ENCODE measurements at places on chromosomes 7 and 10. TPM values are rescaled to one million over a fixed set of nuclear protein-coding genes. Genes with fewer than 3 reads are reported as not detected.

GRCh38 chr7:28026237-28026636 lies 154.4 kb downstream of the JAZF1 start:
- no peak overlapping the region for H3K4me3 ChIP-seq
- no peaks in the 10 kb centered on the region for H3K4me1 ChIP-seq
- no peak overlapping the region for H3K27ac ChIP-seq
- DNase-seq = no peak
- no peaks in the 10 kb centered on the region for H3K27me3 ChIP-seq

- no peaks in the 10 kb centered on the region for H3K36me3 ChIP-seq
- no peaks in the 10 kb centered on the region for H3K27me3 ChIP-seq
- no peak overlapping the region for H3K4me3 ChIP-seq
- H3K4me1 ChIP-seq = no peaks in the 10 kb centered on the region
- DNase-seq = no peak
Observed at GRCh38 chr10:16585103-16585502, 63.4 kb upstream of the C1QL3 start.

The TMEM176A gene
- total RNA-seq = 88.3 TPM

- no peaks in the 10 kb centered on the region for H3K36me3 ChIP-seq
- H3K27ac ChIP-seq = no peak overlapping the region
- no peaks in the 10 kb centered on the region for H3K27me3 ChIP-seq
- H3K4me1 ChIP-seq = no peaks in the 10 kb centered on the region
Observed at GRCh38 chr7:15571301-15571878, 9.6 kb upstream of the AGMO start.

DNA sequence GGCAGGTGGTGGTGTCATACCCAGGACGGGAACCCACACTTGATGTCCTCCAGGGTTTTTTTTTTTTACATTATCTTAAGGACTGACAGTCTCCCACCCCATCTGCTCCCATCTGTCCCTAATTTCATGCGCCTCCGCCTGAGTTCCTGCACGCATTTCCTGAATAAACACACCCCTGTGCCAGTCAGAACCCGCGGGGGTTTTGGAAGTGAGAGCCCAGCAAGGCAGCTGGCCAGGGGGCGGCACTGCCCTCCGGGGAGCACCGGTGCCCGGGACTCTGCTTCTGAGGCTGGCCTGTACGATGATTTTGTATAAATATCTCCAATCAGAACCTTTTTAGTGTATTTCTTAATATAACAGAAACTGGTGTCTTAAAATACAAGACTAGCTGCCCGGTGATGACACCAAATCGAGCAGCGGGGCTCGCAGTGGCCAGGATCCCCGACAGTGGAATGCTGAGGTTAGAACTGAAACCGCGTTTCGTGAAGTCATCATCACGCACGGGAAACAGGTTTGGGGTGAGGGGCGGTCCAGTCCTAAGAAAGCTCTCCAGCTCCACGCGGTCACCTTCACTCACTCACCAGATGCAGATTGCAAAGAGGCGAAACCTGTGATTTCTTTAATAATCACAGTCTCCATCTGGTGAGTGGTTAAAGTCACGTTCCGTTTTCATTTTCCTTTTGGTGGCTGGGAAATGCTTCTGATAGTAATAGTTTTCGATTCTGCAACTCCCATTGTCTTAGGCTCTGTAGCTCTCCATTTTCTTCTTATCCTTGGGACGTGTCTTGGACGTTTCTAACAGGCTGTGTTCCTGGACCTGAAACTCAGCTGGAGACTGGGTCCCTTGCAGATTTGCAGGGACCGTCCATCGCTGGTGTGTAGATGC lies 19.7 kb downstream of the BNIP3 start:
- H3K4me1 ChIP-seq = no peaks in the 10 kb centered on the region
- no peak for DNase-seq
- H3K36me3 ChIP-seq = peaks cover 34% of the 10 kb centered on the region
- H3K27ac ChIP-seq = no peak overlapping the region
- H3K27me3 ChIP-seq = no peaks in the 10 kb centered on the region
- H3K4me3 ChIP-seq = no peak overlapping the region

DNA sequence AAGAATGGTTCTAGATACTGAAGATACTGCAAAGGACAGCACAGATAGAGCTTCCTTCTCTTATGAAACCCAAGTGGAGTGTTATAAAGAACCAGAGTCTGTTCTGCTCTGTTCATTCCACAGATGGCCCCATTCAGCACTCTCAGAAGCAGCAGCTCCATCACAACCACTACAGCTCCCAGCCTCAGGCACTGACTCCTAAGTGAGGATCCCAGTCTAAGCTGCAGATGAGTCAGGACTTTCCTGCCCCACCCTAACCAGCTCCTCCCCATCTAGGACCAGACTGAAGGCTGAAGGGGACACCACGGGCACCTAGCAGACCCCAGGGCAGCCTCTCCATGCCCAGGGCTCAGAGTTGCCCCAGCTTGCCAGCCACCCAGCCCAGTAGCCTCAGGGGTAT lies 379.8 kb downstream of the GRID1 start:
- no peaks in the 10 kb centered on the region for H3K36me3 ChIP-seq
- H3K4me1 ChIP-seq = no peaks in the 10 kb centered on the region
- no peak overlapping the region for H3K27ac ChIP-seq
- no peak for DNase-seq
- H3K27me3 ChIP-seq = no peaks in the 10 kb centered on the region

The MNX1 gene
- 41.9 TPM for total RNA-seq

The IL2RA gene
- total RNA-seq = 1.3 TPM

The AKR1B15 gene
- not detected for total RNA-seq

The HACD1 gene
- total RNA-seq = 3.9 TPM

- no peak overlapping the region for H3K4me3 ChIP-seq
- H3K4me1 ChIP-seq = no peaks in the 10 kb centered on the region
- no peaks in the 10 kb centered on the region for H3K27me3 ChIP-seq
- no peak overlapping the region for H3K27ac ChIP-seq
- no peak for DNase-seq
- no peaks in the 10 kb centered on the region for H3K36me3 ChIP-seq
Observed at GRCh38 chr10:2251631-2252030, 514.3 kb upstream of the ADARB2 start.

DNA sequence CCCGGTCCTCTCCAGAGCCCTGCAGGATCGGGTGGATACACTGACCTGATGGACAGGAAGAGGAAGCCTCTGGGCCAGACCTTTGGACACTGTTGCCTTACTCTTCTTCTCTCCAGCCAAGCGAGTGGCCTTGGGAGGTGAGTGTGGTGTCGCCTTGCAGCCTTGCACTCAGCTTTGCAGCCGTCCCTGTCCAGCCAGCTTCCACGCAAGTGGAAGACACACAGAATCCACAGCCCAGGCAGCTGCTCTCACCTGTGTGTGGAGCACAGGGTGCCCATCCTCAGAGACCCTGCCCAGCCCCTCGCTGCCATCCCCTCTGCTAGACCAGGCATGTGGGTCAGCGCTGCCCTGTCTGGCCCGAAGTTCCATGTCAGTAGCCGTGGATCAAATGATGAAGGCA lies 239.1 kb downstream of the EBF3 start:
- no peak for DNase-seq
- H3K27ac ChIP-seq = no peak overlapping the region
- H3K4me1 ChIP-seq = no peaks in the 10 kb centered on the region
- H3K4me3 ChIP-seq = no peak overlapping the region

The CHST3 gene
- 0.88 TPM for total RNA-seq

The PLXNA4 gene
- 1.4 TPM for total RNA-seq

The OGDHL gene
- 1.7 TPM for total RNA-seq

GRCh38 chr10:23046027-23046426 lies 49.4 kb upstream of the MSRB2 start:
- DNase-seq = no peak
- H3K4me1 ChIP-seq = no peaks in the 10 kb centered on the region
- H3K27ac ChIP-seq = no peak overlapping the region
- H3K4me3 ChIP-seq = no peak overlapping the region
- no peaks in the 10 kb centered on the region for H3K36me3 ChIP-seq

DNA sequence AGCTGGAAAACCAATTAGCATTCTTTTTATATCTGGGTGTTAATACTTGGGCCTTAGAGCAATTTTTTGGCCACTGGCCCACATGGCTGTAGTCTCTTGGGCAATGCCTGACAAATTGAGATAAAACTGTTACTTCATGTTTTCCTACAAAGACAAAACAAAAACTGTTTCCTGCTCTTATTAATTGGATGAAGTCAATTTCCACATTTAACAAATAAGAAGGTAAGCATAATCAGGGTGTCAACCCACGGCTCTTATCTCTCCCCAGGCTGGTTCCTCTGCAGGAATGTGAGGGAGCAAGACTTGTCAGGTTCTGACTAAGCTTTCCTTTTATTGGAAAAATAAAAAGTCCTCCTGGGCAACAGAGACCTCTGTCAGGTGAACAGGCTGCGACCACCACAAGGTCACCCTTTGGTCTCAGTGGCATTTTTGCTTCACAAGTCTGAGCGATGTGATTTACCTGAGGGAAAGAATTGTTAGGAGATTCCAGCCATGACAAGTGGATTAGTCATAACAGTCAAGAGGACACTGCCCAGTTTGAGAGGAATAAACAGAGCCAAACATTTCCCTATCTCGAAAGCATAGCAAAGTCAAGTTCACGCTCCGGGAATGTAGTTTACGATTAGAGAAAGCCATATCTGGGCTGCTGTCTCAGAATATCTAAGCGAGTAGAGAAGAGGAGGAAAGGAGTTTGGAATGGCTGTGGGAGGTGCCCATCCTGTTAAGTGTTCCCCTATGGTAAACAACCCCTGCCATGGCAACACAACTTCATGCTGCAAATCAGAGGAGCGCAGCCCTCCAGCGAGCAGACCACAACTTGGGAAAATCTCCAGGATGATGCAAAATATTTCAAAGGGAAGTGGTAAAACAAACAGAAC lies 144.4 kb downstream of the TES start:
- H3K4me3 ChIP-seq = no peak overlapping the region
- peak overlapping the region; percentile 35 for H3K27ac ChIP-seq
- no peak for DNase-seq
- H3K27me3 ChIP-seq = no peaks in the 10 kb centered on the region
- no peaks in the 10 kb centered on the region for H3K36me3 ChIP-seq

GRCh38 chr7:91949221-91950009 lies 8.8 kb downstream of the AKAP9 start:
- no peak for DNase-seq
- H3K27ac ChIP-seq = no peak overlapping the region
- H3K4me3 ChIP-seq = no peak overlapping the region
- H3K4me1 ChIP-seq = peaks cover 7% of the 10 kb centered on the region

- no peaks in the 10 kb centered on the region for H3K36me3 ChIP-seq
- H3K27ac ChIP-seq = peak overlapping the region; percentile 72
- DNase-seq = no peak
Observed at GRCh38 chr10:62082729-62083411, 181.4 kb downstream of the ARID5B start.

GRCh38 chr10:35372329-35372728 lies 36.0 kb downstream of the CCNY start:
- no peaks in the 10 kb centered on the region for H3K4me1 ChIP-seq
- H3K27me3 ChIP-seq = no peaks in the 10 kb centered on the region
- H3K36me3 ChIP-seq = no peaks in the 10 kb centered on the region
- H3K4me3 ChIP-seq = no peak overlapping the region
- DNase-seq = no peak
- H3K27ac ChIP-seq = no peak overlapping the region

GRCh38 chr7:94062372-94062771 lies 58.2 kb upstream of the BET1 start:
- H3K27ac ChIP-seq = no peak overlapping the region
- no peaks in the 10 kb centered on the region for H3K27me3 ChIP-seq
- no peaks in the 10 kb centered on the region for H3K4me1 ChIP-seq

The UBE3C gene
- total RNA-seq = 100 TPM

- no peak overlapping the region for H3K4me3 ChIP-seq
- no peaks in the 10 kb centered on the region for H3K4me1 ChIP-seq
- no peaks in the 10 kb centered on the region for H3K27me3 ChIP-seq
Observed at GRCh38 chr7:90540406-90540805, 55.7 kb upstream of the CDK14 start.

The LRRC18 gene
- total RNA-seq = not detected

GRCh38 chr10:30683496-30683895 lies 53.9 kb upstream of the LYZL2 start:
- no peaks in the 10 kb centered on the region for H3K27me3 ChIP-seq
- H3K4me3 ChIP-seq = no peak overlapping the region
- H3K27ac ChIP-seq = no peak overlapping the region
- DNase-seq = no peak
- no peaks in the 10 kb centered on the region for H3K4me1 ChIP-seq

The FAM237B gene
- not detected for total RNA-seq

The SORCS3 gene
- 0.66 TPM for total RNA-seq

The ARHGEF35 gene
- total RNA-seq = 18.0 TPM

- H3K27ac ChIP-seq = no peak overlapping the region
- H3K4me1 ChIP-seq = no peaks in the 10 kb centered on the region
- no peak for DNase-seq
- no peaks in the 10 kb centered on the region for H3K36me3 ChIP-seq
- H3K27me3 ChIP-seq = no peaks in the 10 kb centered on the region
Observed at GRCh38 chr7:132996581-132997242, 85.2 kb downstream of the CHCHD3 start.

The DLG5 gene
- total RNA-seq = 57.0 TPM

DNA sequence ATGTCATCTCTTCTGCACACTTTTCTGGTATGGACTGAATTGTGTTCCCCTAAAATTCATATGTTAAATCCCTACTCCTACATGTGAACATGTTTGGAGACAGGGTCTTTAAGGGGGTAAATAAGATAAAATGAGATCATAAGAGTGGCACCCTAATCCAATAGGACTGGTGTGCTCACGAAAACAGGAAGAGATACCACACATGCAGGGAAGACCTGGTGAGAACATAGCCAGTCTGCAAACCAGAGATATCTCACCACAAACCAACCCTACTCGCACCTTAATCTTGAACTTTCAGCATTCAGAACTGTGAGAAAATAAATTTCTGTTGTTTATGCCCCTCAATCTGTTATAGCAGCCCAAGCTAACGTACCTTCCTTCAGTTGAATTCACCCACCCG lies 51.8 kb downstream of the VWDE start:
- H3K4me3 ChIP-seq = no peak overlapping the region
- no peak for DNase-seq
- no peaks in the 10 kb centered on the region for H3K36me3 ChIP-seq
- H3K27me3 ChIP-seq = no peaks in the 10 kb centered on the region
- H3K4me1 ChIP-seq = no peaks in the 10 kb centered on the region

GRCh38 chr7:118477036-118477435 lies 252.5 kb downstream of the ANKRD7 start:
- no peak overlapping the region for H3K4me3 ChIP-seq
- H3K4me1 ChIP-seq = no peaks in the 10 kb centered on the region
- H3K27ac ChIP-seq = no peak overlapping the region
- no peaks in the 10 kb centered on the region for H3K27me3 ChIP-seq
- DNase-seq = no peak

GRCh38 chr10:72375173-72375572 lies 20.5 kb upstream of the DNAJB12 start:
- H3K4me3 ChIP-seq = no peak overlapping the region
- no peak overlapping the region for H3K27ac ChIP-seq
- DNase-seq = no peak

GRCh38 chr10:96482815-96483588 lies 30.7 kb downstream of the TLL2 start:
- H3K27ac ChIP-seq = no peak overlapping the region
- no peaks in the 10 kb centered on the region for H3K36me3 ChIP-seq
- H3K4me3 ChIP-seq = no peak overlapping the region
- no peak for DNase-seq

- H3K27me3 ChIP-seq = no peaks in the 10 kb centered on the region
- H3K4me1 ChIP-seq = peaks cover 23% of the 10 kb centered on the region
- DNase-seq = no peak
- H3K27ac ChIP-seq = no peak overlapping the region
- no peak overlapping the region for H3K4me3 ChIP-seq
Observed at GRCh38 chr10:86523348-86523747, 1.8 kb upstream of the WAPL start.
